Right ventricle myocardium superior (tissue), 1 donor: ENCODE measurements at places on chromosomes 5 and 9. TPM values are rescaled to one million over a fixed set of nuclear protein-coding genes. Genes with fewer than 3 reads are reported as not detected.

DNA sequence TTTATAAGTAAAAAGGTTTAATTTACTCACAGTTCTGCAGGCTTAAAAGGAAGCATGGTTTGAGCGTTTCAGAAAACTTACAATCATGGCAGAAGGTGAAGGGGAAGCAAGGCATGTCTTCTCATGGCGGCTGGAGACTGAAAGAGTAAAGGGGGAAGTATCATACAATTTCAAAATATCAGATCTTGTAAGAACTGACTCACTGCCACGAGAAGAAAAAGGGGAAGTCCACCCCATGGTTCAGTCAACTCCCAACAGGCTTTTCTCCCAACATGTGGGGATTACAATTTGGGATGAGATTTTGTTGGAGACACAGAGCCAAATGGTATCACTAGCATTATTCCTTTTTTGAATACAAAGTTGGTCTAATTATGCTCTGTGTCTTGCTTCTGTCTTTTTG is 627.9 kb upstream of the ST8SIA4 start:
- no peak for DNase-seq

GRCh38 chr9:91580136-91580535 is 156.5 kb upstream of the NFIL3 start:
- no peak for DNase-seq

GRCh38 chr5:106584268-106584667 is 1086.5 kb downstream of the EFNA5 start:
- DNase-seq = no peak

GRCh38 chr9:33884856-33885701 is 68.1 kb downstream of the UBE2R2 start:
- DNase-seq = no peak

GRCh38 chr5:110177729-110178128 is 488.0 kb downstream of the MAN2A1 start:
- DNase-seq = no peak

Gene NMUR2
- total RNA-seq = not detected

Gene TIMD4
- total RNA-seq = not detected

Gene SLC1A3
- 93.8 TPM for total RNA-seq
